ENCODE measurements at places on chromosomes 11 and 22.

GRCh38 chr11:71498091-71498490 is 29.0 kb upstream of the KRTAP5-7 start:
- no peak for DNase-seq

GRCh38 chr11:88303037-88303436 is 34.5 kb downstream of the CTSC start:
- no peak for DNase-seq

DNA sequence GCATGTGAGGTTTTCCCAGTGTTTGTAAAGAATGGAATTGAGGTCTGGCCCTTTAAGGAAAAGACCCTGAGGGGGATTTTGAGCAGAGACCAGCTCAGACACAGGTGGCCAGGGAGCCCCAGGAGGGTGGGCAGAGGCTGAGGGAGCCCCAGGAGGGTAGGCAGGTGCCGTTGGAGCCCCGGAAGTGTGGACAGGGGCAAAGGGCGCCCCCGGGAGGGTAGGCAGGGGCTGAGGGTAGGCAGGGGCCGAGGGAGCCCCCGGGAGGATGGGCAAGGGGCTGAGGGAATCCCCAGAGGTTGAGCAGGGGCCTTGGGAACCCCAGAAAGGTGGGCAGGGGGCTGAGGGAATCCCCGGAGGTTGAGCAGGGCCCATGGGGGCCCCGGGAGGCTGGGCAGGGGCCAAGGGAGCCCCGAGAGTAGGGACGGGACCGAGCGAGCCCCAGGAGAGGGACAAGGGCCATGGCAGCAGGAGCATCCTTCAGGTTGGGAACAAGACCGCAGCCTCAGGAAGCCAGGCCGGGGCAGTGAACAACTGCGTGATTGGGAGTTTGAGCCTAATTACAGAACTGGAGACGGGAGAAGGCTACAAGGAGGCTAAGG is 292.0 kb downstream of the BRD1 start:
- no peak for DNase-seq

DNA sequence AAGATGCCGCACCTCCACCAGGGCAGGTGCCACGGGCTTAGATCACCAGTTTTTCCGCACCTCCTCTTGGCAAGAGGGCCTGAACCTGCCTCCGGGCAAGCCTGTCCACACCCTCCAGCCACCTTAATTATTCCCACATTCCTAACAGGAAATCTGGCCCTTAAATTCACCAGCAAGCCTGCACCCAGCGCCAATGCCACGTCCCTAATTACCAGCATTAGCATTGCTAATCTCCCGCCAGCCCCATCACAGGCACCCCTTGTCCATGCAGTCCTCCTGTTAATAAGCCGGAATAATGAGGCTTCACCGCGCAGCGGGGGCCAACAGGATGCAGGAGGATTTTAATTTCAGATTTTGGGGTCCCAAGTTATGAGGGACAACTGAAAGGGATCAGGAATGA is 69.7 kb downstream of the PHF21B start:
- no peak for DNase-seq

GRCh38 chr11:17699147-17700114 is 19.9 kb upstream of the MYOD1 start:
- DNase-seq = no peak

DNA sequence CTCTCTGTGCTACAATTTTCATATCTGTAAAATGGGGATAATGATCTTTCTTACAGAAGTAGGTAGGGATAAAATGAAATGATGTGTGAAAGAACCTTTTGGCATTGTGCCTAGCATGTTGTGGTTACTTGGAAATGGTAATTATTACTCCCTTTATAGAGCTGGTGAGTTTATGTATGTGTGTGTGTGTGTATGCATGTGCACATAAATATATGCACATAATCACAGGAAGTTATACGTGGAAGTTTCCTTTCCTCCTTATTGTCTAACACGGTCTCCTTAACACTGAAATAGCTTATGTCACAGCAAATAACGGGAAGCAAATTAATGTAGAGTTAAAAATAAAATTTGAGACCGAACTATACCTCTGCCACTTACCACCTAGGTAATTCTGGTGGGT is 163.7 kb upstream of the ZBED5 start:
- no peak for DNase-seq

DNA sequence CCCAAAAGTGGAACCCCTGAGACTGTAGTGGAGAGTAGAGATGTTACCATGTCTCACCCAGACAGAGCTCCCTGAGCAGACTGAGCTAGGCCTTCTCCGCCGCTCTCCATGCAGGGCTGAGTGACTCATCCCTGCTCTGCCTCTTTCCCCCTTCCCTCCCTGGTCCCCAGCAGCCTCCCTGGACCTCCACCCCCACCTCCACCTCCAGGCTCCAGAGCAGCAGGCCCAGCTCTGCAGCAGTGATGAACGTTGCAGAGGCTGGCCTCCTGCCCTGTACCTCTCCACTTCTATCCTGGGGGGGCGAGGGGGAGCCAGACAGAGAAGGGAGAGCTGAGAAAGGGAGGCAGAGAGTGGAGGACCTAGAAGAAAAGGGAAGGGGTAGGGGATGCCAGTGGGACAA is 19.3 kb upstream of the ARAP1 start:
- no peak for DNase-seq

GRCh38 chr22:19984201-19984753 is 32.3 kb downstream of the ARVCF start:
- no peak for DNase-seq

DNA sequence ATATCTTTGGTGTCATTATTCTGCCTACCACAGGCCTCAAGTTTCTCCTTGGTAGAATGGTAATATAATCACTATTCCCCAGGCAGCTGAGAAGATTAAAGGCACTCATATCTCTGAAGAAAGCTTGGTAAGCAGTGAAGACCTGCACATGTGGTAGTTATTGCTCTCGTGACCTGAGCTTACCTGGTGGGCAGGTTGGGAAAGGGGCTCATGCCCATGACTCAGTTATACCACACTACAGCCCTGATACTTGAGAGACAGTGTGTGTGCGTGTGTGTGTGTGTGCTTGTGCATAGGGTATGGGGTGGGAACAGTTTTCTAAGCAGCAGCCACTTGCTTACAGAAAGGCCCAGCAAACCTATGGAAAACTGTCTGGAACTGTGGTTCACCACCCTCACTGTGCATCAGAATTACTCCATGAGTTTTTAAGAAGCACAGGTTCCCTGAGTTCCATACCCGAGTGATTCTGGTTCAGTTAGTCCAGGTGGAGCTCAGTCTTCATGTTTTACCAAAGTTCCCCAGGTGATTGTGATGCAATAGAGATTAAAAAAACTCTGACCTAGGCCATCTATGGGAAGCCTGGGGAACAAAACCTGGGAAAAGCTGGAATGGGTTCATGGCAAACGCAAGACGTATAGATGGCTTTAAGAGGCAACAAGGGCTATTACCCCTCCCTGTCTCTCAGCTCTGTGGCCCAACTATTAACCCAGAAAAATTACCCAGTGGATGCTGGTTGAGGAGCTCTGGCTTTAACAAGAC is 79.0 kb upstream of the ZBED5 start:
- DNase-seq = no peak

DNA sequence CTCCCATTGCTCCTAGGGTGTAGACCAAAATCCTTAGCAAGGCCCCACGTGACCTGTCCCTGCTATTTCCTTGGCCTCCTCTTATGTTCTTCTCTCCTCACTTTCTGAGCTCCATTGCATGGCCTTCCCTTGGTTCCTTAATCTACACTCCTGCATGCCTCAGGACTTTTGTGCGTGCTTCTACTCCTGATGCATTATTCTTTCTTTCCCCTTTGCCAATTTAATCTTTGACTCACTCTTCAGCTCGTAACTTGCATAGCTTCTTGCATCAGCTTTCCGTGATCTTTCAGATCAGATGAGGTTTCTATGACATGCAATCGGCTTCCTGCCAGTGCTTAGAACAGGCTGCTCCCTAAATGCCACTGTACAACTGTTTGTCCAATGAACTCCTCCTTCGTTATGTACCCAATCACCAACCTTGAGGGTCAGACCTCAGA is 261.6 kb upstream of the CADM1 start:
- DNase-seq = no peak

- DNase-seq = no peak
These were observed 10.1 kb downstream of the DGCR8 start for GRCh38 chr22:20089977-20090729.

DNA sequence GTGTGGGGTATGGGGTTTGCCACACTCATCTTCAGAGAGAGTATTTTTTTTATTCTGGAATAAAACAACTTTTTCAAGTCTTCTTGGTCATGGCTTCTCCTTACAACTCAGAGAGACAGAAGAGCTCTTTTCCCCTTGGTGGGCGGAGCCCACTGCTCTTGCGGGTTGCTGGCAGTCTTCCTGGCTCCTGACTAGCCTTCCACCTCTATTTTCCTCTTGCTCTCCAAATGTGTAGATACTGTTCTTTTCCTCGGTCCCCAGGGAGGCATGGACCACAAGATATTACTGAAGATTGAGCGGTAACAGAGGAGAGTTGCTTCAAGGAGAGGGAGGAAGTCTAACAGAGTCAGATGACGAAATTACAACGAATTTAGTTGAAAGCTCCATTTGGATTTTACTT is 210.6 kb downstream of the NTM start:
- no peak for DNase-seq

DNA sequence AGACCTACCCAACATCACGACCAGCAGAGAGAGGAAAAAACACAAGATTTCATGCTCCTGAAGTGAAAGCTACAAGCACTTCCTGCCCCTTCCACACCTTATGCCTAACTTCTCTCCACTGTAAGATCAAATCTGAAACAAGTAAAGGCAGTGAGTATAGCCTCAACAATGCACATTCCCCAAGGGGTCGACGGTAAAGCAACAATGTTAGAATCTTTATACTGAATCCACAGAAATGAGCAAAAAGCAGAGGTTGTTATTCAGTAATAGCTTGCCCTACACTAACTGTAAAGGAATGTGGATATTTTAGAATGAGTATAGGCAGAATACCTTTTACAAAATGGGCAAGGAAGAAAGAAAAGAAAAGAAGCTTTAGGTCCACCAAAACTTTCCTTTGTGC is 15.6 kb downstream of the ARFGAP3 start:
- no peak for DNase-seq

DNA sequence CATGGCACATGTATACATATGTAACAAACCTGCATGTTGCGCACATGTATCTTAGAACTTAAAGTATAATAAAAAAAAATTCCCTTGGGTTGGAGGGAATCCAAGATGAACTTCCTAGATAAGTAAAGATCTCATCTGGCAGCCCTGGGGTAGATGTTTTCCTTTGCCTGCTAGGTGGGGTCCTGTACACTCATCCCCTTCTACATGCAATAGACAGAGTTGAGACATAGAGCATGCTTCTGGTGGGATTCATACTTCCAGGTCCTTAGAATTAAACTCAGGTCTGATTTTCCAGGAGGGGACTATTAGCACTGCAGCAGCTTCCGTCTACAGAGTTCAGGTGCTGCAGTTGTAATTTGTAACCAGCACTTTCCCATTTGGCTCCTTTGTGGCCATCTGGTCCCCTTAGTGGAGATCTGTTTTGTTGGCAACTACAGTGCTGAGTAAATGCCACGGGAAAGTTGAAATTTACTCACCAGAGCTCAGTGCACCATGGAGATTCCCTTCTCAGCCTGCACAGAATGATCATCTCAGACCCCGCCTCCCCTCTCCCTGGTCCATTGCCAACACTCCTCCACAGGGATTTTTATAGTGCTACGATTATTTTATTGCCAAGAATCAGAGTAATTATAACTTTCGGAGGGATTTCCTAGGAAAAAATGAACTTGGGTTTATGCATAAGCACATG is 220.1 kb upstream of the E2F8 start:
- no peak for DNase-seq

DNA sequence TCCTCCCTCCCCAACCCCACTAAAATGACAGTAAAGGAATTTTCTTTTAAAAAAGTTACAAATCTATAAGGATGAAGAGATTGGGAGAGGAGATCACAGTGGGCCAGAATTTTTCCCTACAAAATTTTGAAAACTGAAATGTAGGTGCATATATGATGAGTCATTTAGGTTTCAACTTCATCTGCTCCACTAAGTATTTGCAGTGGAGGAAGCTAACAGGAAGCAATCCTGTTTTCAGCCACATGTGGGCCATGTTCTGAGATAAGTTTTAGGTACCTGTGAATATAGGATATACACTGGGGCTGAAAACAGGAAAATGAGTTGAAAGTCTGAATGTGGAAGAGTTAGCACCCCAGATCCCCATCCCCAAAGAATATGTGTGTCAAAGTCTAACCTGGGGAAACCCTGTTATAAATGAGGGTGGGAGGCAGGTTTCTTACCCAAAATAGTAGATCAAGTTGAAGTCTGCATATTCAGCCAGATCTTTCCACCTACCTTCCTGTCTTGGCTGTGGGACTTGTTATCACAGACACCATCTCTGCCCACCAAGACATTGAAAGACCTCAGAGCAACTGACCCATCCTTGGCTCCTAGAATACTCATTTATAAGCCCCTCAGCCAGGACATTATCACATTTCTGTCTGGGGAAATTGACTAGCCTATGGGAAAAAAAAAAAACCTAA is 87.3 kb downstream of the PACS1 start:
- no peak for DNase-seq

DNA sequence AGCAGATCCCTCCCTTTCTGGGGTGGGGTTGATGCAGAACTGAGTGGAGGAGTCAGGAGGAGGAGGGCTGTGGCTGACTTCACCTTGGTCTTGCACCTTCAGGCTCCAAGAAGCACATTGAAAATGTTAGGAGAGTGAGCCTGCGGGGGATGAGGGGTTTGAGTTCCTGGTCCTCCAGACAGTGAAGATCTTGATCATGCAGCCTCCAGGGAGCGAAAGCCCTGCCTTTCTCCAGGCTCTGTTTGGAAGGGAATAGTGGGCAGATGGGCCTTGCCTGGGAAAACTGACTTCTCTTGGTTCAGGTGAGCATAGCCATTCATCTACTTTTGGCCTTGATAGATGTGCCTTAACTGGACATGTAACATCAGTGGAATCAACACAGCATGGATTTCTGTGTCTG is 267.6 kb upstream of the B3GAT1 start:
- no peak for DNase-seq

GRCh38 chr11:1829039-1829820 is 5.6 kb upstream of the SYT8 start:
- DNase-seq = no peak

DNA sequence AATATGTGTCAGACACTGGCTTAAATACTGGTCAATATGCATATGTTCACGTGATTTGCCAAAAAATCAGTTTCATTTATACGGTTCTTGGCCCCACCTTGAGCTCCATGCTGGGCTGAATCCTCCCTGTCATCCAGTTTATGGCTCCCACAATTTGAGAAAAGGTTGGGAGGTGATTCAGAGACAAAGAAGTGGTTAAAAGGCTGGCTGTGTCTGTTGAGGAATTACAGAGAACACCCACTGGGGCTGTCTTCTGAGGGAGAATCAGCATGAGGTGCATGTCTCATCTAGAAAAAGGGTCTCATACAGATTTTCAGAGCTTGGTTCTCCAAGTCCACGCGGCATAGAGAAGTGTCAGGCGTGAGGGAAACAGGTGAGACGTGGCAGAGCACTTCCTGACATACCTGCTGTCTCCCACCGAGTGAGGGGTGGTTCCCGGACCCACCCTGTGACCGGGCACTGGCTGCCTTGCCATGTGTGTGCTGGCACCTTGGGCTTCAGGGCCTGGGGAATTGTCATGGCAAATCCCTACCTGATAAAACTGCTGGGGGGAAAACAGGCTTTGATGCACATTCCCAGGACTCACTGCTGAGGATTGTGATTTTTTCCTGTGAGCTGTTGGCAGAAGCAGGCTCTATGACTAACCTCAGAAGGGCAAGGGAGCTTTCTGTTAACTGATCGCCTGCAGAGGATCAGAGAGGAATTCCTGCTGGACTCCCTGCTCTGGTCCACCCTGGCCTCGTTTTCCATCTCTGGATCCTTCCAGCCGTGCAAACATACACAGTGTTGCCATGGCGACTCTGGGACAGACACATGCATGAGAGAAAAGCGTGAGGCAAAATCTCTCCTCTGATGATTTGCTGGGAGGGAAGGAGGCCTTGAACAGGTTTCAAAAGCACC is 223.6 kb downstream of the ADAMTS15 start:
- no peak for DNase-seq

- no peak for DNase-seq
These were observed 23.1 kb upstream of the IZUMO1R start for GRCh38 chr11:94281324-94281723.
